Stimulated activated CD8-positive, alpha-beta memory T cell treated with anti-CD3 and anti-CD28 coated beads, Interleukin-7, amount 100 ng/mL, for 4 hours (primary cell): ENCODE measurements at places on chromosomes 1 and 21.

GRCh38 chr21:30726726-30727125 is 8.1 kb upstream of the KRTAP21-3 start:
- no peak for DNase-seq

DNA sequence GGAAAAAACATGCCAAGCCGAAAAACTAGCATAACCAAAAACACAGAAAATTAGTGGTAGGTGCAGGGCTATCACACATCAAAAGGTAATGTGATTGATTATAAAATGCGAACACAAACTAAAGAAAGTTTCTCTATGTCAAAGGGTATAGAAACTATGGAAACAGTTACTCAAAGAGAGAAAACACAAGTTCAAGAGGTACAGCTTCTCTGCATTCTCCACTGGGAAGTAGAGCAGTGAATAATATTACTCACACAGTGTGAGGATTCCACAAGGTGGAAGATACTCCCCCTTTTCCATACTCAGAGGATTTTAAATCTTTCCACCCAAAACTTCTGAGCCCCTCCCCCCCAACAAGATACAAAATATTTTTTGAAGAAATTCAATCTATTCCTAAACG is 18.6 kb downstream of the AKT3 start:
- no peak for DNase-seq

DNA sequence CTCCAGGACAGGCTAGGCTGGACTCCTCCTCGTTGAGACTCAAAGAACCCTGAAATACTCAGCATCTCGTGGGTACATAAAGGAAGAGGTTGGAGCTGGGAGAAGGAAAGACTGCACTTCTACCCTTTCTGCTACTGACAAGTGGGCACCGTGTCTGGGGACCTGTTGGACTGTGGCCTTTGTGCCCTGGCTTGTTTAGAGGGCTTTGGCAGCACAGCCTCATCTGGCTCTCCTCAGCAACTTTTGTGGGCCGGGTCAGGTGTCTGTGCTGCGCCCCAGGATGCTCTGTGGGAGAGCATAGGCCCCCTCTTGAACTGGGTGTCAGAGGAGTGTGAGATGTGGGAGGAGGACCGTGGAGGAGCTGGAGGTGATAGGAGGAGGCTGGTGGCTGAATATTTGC is 142.4 kb downstream of the FCRL5 start:
- DNase-seq: no peak

DNA sequence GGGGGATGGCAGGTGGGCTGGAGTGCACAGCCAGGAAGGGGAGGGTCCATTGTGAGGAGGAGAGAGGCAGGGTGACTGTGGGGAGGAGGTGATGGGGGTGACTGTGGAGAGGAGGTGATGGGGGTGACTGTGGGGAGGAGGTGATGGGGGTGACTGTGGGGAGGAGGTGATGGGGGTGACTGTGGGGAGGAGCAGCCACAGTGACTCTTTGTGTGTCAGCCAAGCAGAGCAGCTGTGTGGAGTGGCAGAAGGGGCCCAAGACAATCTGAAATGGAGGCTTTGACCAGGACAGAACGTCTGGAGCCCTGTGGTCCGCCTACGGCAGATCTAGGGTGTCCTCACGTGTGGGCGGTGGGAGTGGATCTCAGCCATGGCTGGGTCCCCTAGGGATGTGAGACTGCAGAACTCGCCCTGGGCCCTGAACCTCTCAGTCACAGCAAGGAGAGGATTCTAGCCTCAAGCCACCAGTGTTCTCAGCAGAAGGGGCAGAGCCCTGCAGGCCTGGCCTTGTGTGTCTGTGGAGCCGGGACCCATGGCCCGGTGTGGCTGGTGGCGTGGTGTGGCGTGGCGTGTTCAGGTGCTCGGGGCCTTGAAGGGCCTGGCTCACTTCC is 81.5 kb downstream of the OBSCN start:
- DNase-seq: no peak

DNA sequence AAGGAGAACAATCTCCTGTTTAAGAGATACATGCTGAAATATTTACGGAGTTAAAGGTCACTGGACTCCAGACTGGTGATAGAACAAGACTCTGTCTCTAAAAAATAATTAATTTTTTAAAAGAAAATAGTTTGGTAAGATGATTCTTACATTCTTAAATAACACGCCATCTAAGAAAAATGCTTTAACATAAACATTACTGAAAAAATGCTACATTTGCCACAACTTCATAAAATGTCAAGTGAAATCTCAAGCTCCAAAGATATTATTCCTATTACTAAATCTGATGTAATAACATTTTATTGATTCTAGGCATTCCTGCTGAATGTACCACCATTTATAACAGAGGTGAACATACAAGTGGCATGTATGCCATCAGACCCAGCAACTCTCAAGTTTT is 4.1 kb downstream of the ANGPTL3 start:
- no peak for DNase-seq

DNA sequence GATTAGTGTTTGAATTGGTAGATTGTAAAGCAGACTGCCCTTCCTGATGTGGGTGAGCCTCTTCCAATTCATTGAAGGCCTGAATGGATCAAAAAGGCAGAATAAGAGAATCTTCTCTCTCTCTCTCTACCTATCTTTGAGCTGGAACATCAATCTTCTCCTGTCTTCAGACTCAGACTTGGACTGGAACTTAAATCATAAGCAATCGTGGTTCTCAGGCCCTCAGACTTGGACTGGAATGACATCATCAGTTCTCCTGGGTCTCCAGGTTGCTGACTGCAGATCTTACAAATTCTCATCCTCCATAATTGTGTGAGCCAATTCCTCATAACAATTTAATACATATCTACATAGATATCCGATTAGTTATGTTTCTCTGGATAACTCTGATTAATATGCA is 66.8 kb downstream of the IER5 start:
- no peak for DNase-seq

GRCh38 chr1:45410850-45411509 is 70.7 kb upstream of the MUTYH start:
- no peak for DNase-seq

GRCh38 chr1:69643266-69643665 is 75.5 kb downstream of the LRRC7 start:
- DNase-seq: no peak

- DNase-seq: peak; percentile 43
Observed at GRCh38 chr1:54996359-54996868, 2.3 kb upstream of the BSND start.

GRCh38 chr1:36560177-36560576 is 77.5 kb upstream of the CSF3R start:
- no peak for DNase-seq

- no peak for DNase-seq
Observed at GRCh38 chr1:11670747-11671146, 6.7 kb downstream of the FBXO6 start.

DNA sequence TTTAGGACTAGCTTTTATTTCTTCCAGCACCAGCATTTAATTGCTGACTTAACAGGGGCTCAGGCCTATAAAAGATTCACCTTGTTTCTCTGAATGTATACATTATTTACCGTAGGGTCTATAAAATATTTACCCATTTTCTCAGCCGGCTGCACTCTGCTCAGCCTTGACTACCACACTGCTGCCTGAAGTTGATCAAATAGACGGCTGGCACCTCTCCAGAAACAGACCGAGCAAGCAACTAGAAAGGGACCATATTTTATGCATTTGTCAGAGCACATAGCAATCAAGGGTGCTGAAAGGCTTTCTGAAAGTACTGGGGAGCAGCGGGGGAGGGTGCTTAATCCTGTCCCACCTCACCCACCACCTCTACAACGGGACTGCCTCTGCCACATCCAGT is 64.7 kb upstream of the FGGY start:
- no peak for DNase-seq
